HL-60 (cell line): ENCODE measurements at places on chromosomes 13 and 19.
A peak's percentile ranks its signal among the peaks of the same experiment; 100 is the strongest.

DNA sequence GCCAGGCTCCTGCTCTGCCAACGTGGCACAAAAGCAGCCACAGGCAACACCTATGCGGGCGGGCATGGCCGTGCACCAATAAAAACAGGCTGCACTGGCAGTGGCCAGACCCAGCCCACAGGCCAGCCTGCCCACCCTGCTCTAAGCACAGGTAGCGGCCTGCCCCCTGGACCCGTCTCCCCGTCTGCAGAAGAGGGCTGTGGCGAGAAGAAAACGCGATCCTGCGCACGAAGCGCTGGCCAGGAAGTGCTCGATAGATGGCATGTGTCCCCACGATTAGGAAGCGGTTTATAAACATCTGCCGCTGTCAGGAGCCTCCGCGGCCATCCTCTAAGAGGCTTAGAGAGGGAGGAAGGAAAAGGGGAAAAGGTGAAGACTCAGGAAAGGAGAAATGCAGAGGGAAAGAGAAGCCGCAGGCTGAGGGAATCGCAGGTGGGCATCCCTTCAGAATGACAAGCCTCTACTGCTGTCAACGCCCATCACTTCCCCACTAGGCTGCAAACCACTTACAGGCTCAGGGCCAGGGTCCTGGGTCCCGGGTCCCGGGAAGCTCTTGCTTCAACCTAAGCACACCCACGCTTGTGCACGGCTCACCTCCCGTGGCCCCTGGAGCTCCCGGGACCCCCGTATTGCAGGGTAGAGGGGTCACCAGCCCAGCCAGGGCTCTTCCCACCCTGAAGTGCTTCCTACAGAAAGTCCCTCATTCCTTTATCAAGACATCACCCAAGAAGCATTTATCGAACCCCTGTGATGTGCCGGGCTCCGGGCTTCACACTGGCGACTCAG is 10.5 kb downstream of the MLLT1 start:
- DNase-seq = no peak

- DNase-seq = no peak
Measured at GRCh38 chr13:93304134-93304533, 77.5 kb downstream of the GPC6 start.

GRCh38 chr19:1116726-1117581 is 13.2 kb downstream of the GPX4 start:
- no peak for DNase-seq

- DNase-seq = no peak
Measured at GRCh38 chr13:113110852-113111315, 5.3 kb downstream of the F7 start.

- DNase-seq = no peak
Measured at GRCh38 chr19:4096049-4096892, 27.7 kb downstream of the MAP2K2 start.

- no peak for DNase-seq
Measured at GRCh38 chr19:18083929-18084684, 2.6 kb downstream of the IL12RB1 start.

- no peak for DNase-seq
Measured at GRCh38 chr13:24625870-24626849, 54.0 kb upstream of the ATP12A start.

GRCh38 chr19:8468124-8468523 is 23.3 kb downstream of the HNRNPM start:
- no peak for DNase-seq

DNA sequence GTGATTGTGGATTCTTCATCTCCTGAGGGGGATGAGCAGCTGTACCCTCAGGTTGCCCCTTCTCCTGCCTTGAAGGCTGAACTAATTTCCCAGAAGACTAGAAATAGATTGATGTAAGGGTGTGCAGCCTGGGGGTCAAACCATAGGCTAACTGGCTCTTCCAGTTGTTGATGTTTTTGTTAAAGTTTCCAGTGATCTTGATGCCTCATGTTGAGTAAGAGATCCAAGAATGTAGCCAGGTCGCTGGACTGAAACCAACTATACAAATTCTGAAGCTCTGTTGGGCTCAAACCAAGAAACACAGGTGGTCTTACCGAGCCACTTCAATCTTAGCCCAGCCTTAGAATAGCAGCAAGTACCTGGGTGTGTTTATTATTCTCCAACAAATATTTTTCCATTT is 391.8 kb downstream of the KLF5 start:
- no peak for DNase-seq

GRCh38 chr13:99528547-99528946 is 27.3 kb downstream of the TM9SF2 start:
- peak; percentile 30 for DNase-seq

DNA sequence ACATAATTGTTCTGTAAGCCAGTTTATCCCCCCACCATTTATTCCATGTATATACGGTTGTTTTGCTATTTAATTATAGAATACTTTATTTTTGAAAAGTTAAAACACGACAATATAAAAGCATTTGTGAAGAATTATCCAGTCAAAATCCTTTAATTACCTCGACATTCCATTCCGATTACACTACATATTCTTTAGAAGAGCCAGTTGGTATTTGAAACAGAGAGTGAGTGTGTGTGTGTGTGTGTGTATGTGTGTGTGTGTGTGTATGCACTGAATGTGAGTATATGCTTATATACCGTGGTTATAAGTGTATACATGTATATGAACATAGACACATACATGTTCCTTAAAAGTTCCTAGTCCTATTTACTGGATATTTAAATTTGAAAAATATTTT is 87.8 kb upstream of the KLF5 start:
- DNase-seq = no peak

- no peak for DNase-seq
Measured at GRCh38 chr13:111645598-111646455, 325.4 kb downstream of the TEX29 start.

DNA sequence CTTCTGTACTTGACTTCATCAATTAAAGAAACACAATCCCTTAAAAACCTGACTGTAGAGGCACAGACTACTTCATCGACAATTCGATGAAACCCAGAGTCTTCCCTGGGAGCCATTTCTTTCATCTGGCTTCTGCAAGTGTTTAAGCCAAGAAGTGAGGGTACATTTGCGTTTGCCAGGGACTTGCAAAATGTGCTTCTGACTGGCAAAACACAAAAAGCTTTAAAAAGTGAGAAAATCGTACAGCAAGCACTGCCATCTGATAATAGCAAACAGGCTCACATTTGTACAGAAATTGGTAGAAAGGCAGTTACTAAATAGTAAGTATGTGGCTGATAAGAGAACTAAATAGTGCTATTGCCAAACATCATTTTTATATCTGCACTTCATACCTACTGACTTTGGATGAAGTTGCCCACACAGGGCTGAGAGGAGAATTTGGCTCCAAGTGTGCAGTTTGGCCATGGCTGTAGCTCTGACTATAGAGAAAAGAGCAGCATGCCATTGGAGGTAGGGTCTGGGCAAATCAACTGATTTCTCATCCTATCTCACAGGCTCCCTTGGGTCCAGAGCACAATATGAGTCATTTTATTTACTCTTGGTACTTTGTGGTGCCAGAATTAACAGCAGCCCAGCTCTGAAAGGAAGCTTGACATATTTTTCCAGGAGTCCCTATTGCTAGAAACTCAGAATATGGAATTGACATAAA is 358.1 kb downstream of the OXGR1 start:
- DNase-seq = no peak

DNA sequence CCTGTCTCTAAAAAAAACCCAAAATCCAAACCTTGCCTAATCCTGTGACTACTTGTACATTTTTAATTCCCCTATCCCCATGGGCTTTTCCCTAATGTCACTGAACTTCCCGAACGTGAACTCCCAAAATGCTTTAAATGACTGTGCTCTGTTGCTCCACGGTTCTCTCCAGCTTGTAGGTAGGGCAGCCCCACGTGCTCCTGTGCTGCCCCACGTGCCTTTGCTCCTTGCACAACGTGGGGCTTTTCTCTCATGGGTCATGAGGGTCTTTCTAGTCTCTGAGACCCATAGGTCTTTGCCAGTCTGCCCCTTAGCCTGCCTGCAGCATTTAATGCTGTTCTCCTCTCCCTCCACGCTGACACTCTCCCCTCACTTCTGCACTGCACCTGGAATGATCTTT is 122.0 kb downstream of the SHISA2 start:
- DNase-seq = no peak

DNA sequence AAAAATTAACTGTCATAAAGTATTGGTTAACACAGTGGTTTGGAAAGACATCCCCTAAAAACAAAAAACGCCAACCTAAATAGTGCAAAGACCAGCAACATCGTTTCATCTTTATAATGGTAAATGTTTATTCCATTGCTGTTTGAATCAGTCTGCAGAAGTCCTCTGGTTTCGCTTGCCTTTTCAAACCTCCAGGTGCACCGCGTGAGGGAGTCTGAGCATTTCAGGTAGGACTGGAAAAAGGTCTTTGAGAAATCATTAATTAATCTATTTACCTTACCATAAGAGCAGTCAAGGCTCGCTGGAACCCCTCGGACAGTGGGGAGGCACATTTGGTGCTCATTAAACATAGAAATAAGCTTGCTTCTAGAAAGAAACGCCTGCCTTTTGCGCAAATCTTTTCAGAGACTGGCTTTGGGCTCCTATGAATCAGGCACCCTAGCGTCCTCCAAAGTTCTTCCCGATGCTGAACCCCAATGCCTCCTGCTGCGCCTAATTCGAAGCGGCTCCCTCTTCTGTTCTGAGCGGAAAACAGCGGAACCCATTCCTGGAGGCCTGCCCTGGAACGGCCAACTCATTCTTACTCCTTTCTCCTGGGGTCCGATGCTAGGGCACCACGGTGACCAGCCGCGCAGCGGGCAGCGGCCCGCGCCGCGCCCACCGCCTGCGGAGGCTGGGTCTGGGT is 951 bp upstream of the MTUS2 start:
- no peak for DNase-seq

DNA sequence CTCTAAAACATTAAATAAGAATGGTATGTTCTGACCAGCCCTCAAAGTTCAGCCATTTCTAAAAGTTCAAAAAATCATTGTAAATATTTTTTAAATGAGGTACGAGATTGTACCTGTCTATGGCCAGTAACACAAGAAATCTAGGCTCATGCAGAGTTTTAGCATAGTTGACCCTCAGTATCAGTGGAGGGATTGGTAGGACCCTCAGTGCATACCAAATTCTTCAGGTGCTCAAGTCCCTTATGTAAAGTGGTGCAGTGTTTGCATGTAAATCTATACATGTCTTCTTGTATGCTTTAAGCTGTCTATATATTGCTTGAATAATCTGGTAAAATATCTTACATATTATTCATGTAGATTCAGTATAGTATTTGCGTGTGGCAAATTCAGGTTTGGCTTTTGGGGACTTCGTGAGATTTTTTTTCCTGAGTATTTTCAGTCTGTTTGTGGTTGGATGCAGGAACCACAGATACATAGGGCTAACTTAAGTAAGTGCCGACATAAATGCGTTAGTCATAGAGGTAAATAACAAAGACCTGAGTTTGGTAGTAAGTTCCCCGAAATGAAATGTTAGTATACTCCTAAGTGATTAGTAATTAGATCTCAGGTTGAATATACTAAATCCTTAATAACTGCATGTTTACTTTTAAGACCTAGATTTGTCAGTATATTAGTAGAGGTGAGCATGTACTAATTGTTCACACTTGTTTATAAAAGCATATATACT is 7.8 kb downstream of the MIR17HG start:
- DNase-seq = no peak

GRCh38 chr19:35000647-35001501 is 751 bp downstream of the GRAMD1A start:
- DNase-seq = peak; percentile 60

GRCh38 chr19:12913851-12914690 is 5.0 kb downstream of the SYCE2 start:
- DNase-seq = peak; percentile 75

- DNase-seq = no peak
Measured at GRCh38 chr13:95002126-95002525, 289.8 kb upstream of the SOX21 start.

- no peak for DNase-seq
Measured at GRCh38 chr13:31204592-31204991, 4.8 kb downstream of the B3GLCT start.

GRCh38 chr19:19426799-19427198 is 21.3 kb downstream of the GATAD2A start:
- no peak for DNase-seq

DNA sequence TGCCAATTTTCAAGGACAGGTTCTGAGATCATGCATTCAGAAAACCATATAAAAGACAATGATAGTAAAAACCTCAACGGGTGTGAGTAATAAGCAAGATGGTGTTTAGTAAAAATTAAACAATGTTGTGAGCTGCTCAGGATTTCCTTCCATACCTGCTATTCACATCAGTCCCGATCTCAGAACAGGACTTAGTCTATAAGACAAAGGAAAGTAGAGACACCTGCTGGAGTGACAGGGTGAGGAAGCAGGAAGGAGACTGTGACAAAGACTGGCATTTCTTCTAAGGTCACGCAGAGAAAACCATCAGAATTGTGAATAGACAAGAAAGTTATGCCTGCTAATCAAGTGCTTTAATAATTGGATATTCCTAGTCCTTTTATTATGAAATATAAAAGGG is 648.0 kb downstream of the DACH1 start:
- no peak for DNase-seq

DNA sequence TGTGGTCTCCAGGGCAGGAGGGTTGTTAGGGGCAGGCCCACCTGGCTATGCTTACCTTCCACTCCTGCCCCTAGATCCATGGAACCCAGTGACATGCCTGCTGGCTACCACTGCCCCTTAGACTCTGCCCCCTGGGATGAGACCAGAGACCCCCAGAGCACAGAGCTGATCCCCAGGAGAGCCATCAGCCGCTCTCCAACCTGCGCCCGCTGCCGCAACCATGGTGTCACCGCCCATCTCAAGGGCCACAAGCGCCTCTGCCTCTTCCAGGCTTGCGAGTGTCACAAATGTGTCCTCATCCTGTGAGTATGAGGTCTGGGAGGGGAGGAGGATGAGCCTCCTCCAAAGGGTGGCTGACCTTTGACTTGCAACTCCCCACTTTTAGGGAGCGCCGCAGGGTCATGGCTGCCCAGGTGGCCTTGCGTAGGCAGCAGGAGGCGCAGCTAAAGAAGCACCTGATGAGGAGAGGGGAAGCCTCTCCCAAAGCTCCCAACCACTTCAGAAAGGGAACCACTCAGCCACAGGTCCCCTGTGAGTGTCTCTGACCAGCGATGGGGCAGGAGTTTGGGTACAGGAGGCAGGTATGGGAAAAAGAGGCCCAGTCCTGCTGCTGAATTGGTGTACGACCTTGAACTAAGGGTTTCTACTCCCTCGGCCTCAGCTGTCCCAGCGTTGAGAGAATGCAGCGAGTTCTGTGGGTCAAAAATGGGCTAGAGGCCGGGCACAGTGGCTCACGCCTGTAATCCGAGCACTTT is 2.7 kb downstream of the DMRTC2 start:
- no peak for DNase-seq
